GOT3 (cell line): ENCODE measurements at places on chromosomes 7 and 10.

GRCh38 chr10:60955316-60955715, 11.3 kb upstream of the RHOBTB1 start:
- no peak for DNase-seq

DNA sequence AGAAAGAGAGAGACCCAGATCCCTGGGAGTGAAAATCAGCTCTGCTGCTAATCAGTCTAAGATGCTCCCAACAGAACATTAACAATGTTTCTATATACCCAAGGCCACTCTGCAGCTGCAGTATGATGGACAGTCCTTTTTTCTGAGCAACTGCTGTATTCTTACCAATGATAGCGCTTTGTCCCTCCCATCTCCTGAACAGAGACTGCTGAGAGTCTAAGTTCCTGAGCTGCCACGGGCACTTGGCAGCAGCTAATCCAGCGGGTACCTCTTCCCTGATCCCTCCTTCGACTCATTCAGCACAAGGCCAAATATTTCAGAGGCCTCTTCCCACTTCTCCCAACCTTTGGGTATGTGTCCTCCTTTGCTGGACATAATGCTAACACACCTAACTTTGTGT, 7.7 kb downstream of the CPVL start:
- no peak for DNase-seq

DNA sequence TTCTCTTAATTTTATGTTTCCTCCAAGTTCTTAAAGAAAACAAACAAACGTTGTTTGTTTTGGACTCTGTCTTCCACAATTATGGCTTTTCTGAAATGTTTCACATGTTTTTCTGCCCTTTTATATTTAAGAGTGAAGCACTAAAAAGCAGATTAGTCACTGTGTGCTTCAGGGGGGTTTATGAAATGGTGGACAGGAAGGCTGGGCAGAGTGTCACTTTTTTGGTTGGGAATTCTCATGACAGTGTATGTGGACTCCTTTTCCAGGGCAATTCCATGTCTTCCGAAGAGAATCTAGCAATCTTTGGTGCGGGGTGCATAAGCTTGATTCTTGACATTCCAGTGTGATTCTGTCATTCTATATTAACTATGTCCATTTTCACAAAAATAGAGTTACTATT, 669.4 kb downstream of the PARD3 start:
- DNase-seq, result no peak

DNA sequence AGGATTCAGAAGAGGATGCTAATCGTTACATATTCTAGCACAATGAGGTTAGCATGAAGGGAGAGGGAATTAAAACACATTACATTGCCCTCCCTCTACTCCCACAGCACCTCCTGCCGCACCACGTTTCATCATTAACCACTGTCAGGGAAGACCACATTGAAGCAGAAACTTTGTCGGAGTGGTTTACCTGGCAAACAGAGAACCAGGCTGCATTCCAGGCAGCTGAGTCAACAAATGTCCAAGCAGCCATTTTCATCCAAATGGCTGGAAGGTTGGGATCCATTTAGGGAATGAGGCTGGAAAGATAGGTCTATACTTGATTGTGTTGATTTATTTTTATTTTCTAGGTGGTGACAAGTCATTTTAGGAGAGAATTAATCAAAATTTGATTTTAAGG, 273.6 kb downstream of the DYNC1I1 start:
- DNase-seq, result no peak

DNA sequence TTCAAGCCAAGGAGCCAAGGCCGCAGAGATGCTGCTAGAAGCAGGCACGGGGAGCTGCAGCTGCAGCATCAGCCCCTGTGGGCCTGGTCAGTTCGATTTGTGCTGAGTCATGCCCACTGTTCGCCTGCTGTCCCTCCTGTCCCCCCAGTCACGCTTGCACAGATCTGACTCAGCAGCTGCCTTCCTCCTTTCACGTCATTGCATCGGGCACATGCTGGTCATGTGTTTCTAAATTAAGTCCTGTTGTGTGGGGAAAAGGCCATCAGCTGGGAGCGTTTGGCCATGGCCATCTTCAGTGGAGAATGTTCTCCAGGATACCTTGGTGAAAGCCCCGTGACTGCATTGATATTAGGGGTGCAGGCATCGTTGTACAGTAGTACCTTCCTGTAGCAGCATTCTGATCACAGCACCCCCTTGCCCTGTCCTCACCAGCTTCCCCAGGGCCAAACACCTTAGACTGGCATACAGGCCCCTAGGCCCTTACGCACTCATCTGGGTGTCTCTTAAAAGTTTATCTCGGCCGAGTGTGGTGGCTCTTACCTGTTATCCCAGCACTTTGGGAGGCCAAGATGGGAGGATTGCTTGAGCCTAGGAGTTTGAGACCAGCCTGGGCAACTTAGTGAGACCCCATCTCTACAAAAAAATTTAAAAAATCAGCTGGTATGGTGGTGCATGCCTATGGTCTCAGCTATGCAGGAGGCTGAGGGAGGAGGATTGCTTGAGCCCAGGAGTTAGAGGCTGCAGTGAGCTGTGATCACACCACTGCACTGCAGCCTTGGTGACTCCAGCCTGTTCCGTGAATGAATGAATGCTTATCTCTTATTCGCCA, 23.2 kb downstream of the POR start:
- DNase-seq, result no peak

GRCh38 chr7:460374-461116, 59.1 kb downstream of the PDGFA start:
- no peak for DNase-seq

GRCh38 chr7:90877201-90877600, 281.1 kb downstream of the CDK14 start:
- no peak for DNase-seq

- no peak for DNase-seq
Observed at GRCh38 chr10:58016614-58017013, 251.1 kb downstream of the IPMK start.

DNA sequence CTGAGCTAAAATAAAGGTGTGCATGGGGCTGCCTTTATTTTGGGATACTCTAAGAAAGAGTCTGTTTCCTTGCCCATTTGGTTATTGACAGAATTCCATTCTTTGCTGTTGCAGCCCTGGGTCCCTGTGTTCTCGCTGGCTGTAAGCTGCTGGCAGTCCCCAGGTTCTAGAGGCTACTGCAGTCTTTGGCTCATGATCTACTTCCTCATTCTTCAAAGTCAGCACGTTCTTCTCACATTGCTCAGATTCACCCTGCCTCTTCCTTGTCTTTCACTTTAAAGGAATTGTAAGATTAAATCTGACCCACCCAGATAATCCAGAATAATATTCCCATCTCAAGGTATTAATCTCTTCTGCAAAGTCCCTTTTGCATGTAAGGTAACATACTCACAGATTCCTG, 620.3 kb downstream of the CCSER2 start:
- DNase-seq, result no peak

- DNase-seq, result no peak
Observed at GRCh38 chr10:29987471-29987870, 71.9 kb downstream of the JCAD start.

DNA sequence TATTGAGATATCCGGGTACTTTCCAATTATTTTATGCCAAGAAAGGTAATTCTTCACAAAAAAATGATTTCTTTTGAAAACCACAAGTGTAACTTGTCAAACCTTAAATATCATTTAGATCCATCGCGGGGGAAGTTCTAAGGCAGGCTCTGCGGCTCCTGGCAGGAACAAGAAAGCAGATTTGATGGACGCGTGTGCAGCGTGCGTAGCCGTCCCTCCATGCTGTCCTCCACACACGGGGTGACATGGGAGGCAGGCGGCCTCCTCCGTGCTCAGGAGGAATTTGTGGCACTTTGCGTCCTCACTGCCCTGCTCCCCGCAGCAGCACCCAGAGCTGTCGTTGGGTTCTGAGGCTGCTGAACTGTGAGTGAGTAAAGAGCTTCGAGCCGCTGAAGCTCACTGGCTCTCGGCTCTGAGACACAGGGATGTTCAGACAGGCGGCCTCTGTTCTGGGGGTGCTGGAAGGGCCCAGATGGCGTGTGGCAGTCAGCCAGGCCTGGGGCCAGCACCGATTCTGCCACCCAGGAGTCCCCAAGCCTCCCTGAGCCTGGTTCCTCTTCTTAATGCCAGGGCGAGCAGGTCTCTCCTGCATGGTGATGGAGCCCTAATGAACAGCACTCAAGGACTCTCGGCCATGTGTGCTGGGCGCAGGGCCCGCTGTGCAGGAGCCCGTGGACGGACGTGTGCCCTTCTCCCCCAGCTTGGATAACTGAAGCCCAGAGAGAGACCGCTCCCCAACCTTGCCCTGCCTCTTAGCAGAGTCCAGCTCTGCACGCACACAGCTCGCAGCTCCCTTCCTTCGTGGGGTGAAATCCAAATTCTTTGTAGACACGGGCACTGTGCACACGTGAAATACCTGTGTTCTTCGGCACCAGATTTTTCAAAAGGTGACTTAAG, 185.4 kb upstream of the SHH start:
- DNase-seq, result no peak

- DNase-seq, result peak; percentile 21
Observed at GRCh38 chr7:98788966-98789365, 80.8 kb downstream of the TMEM130 start.

DNA sequence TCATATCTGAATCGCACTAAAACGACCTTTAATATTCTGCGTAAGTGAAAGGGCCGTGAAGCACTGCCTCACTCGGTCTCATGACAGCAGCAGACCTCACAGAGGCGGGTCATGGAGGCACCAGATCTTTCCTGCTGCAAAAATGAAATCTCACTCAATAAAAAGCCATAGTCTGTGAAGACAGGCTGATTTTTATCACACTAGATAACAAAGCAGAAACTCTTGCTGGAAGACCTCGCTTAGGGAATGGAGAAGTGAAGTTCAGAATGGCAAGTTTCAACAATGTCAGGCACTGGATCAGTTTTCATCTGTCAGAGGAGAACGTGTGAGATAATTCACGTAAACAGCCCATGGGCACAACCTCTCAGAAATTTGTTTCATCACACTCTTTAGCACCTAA, 8.0 kb downstream of the SEPHS1 start:
- no peak for DNase-seq

DNA sequence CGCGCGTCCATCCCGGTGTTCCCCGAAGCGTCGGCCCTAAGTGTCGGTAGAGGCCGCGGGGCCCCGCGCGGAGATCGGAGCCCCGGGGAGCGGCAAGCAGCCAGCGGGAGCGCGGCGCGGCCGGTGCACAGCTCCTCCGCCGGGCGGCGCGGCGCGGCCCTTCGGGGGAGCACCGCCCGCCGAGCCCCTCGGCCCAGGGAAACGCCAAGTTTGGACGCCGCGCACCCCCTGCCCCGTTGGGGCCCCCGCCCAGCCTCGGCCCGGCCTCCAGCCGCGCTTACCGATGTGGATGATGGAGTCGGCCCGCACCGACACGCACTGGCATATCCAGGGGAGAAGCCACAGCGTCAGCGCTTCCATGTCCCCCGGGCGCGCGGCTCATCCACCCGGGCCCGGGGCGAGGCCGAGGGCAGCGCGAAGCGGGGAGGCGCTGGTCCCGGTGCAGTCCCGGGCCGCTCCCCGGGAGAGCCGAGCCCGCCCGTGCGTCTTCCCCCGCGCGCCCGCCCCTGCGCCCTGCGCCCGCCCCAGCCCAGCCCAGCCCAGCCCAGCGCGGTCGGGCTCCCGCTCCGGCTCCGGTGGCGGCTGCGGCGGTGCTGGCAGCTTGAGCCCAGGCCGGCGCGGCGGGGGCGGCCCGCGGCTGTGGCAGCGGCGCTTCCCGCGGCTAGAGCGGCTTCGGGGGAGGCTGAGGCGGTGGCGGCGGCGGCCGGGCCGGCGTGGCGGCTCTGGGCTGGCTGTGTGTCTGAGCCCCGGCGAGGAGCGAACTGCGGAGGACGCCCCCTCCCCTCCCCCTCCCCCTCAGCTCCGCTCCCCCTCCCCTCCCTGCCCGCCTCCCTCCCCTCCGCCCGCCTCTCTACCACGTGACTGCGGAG, at the start of gene GRID1:
GRID1 (minus strand) TSS at position 763 of the 869 bp plus-strand sequence.
- DNase-seq, result no peak

- no peak for DNase-seq
Observed at GRCh38 chr7:81231301-81231838, 312.5 kb upstream of the SEMA3C start.

DNA sequence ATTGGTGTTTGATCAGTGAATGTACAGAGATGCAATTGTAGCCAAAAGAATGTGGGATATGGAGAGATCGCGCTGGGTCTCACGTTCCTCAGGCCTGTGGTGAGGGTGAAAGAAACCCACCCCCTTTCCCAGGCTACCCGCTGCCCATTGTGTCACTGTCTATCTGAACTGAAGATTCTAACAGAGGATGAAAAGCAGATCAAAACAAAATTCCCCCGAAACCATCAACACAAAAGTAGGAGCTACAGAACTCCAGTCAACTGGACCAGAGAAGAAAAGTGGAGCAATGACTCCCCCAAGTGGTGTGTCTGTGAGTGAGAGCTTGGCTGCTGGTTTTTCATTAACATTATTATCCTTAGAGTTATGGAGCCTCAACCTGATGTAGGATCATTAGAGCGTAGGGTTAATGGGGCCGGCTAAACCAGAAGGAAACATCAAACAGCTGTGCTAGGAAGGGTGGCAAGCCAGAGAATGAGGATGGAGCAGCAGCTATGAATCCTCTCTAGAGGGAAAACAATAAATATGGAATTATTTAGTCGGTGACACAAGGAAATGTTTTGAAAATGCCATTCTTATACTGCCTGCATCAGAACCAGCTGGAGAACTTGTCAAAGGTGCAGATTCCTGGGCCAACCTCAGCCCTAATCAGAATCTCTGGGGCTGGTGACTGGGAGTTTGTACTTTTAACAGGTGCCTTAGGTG, 38.3 kb downstream of the AKR1B1 start:
- no peak for DNase-seq

GRCh38 chr10:34959786-34960185, 130.4 kb downstream of the CUL2 start:
- DNase-seq, result no peak
